ENCODE measurements at places on chromosomes 2 and 18.

DNA sequence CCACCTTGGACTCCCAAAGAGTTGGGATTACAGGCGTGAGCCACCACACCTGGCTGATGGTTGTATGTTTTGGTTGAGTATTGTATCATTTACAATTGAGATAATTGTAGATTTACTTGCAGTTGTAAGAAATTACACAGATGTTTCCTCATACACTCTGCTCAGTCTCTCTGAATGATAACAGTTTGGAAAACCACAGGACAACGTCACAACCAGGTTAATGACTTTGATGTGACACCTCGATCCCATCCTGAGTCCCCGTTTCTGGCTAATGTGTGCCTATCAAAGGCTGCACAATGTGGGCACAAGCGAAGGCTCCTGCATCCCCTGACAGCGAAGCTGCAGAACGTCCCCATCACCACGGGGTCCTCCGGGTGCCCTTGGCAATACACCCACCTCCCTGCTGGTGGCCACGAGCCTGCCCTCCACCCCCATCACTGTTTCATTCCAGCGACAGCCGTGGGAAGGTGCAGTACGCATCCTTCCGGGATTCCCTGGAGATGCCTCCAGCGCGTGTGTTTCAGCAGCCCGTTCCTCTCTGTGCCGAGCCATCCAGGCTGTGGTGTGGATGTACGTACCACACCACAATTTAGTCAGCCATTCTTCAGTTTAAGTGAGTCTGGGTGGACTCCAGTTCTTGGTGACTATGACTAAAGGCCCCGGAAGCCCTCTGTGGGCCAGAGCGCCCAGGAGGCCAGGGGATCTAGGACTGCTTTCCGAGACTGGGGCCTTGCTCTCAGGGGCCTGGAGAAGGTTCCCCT lies 4.3 kb upstream of the PDCD1 start:
- DNase-seq: no peak

DNA sequence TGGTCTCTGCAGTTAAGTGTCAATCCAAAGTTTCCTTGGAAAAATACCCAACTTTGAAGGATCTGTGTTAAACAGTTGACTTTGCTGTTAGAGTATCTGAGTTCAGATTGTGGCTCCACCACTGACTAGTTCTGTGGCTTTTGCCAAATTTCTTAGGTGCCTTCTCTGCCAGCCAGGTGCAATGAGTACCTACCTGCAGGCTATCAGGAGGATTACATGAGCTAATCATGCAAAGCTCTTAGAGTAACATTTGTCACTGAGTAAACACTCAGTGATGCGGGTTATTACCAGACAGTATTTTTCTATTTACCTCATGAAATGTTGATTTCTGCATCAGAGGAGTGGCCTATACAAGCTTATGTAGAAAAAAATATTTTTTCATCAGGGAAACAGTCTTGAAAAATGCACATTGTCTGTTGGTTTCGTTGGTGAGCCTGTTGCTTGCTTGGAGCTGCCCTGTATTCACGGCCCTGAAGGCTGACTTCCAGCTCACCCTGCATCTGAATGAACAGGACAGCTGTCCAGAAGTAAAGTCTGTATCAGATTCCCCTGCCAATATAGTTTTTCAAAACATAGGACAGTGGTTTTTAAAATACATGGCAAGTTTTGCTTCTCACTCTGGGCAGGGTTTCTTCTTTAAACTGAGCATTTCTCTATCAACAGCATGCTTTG lies 235.1 kb downstream of the CDCA7 start:
- no peak for DNase-seq

DNA sequence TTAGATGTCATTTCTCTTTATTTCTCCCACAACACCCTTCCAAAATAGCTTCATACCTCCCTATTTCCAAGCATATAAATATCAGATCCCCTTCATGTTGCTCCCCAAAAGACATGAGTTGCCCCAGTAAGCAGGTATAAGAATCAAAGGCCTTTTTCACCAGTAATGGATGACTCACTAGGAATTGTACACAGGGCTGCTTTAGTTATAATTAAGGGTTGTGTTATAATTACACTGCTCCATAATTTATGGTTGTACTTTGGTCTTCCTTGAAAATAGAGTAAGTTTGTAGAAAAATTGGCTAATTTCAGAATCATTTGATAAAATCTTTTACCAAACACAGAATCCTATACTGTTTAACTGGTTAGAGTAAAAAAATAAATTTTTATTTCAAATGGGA lies 8.8 kb upstream of the AQP4 start:
- no peak for DNase-seq

DNA sequence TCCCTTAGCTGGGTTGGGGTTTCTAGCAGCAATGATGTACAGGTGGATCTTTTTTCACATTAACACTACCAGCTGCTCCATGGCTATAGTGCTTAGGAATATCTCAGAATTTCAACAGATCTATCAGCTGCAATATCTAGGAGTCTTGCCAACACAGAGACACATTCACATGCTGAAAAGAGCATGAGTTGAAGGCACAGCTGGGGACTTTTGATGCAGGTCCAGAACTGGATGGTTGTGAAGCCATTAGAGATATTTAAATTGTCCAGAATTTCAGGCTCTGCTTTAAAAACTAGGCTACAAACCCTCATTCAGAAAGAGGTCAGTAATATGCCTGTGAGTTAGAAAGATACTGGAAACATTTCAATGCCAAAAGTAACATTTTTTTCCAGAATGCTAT lies 122.2 kb upstream of the CCDC195 start:
- DNase-seq: no peak

DNA sequence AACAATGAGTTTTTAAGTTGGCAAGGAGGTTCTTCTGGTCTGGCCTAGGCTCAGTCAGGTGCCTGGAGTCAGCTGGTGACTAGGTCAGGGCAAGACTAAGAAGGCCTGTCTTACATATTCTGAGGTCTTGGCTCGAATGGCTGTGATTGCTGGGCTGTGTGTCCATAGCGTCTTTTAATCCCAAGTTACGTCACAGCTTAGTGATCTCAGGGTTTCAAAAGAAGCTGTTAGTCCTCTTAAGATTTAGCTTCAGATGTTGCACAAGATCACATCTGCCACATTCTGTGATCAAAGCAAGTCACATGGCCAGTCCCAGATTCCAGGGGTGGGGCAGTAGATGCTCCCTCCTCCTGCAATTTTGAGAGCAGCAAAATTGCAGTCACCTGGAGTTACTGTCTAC lies 61.3 kb downstream of the PKP4 start:
- DNase-seq: no peak

- DNase-seq: no peak
These were observed 9.0 kb downstream of the DGUOK start for GRCh38 chr2:73935641-73936040.

DNA sequence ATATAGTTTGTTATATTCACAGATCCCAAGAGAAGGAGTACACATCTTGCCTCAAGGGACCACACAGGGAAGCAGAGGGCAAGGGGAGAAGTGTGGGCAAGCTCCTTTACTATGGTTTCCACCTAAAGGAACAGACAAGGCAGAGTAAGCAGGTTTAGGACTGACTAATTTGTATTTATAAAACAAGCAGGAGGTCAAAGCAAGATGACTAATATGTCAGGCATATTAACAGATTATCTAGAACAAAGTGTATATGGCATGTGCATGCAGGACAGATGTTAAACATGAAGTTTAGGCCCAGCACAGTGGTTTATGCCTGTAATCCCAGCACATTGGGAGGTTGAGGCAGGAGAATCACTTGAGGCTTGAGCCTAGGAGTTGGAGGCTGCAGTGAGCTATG lies 3.7 kb upstream of the LRP2 start:
- no peak for DNase-seq

DNA sequence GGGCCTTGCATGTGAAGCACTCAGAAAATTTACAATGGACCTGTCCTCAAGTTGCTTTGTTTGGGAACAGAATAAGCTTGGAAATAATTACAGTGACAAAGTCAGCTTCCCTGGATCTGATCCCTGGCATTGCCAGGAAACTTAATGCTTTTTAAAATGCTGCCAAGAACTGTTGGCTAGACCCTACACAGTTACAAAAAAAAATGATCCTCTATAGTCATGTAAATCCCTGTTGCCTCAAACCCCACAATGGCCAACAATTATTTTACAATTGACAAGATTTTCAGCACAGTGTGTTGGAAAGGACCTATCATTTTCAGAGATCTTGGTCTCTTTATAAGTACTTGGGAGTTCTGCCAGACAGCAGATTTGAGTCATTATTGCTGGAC lies 470.4 kb upstream of the ACVR2A start:
- no peak for DNase-seq

DNA sequence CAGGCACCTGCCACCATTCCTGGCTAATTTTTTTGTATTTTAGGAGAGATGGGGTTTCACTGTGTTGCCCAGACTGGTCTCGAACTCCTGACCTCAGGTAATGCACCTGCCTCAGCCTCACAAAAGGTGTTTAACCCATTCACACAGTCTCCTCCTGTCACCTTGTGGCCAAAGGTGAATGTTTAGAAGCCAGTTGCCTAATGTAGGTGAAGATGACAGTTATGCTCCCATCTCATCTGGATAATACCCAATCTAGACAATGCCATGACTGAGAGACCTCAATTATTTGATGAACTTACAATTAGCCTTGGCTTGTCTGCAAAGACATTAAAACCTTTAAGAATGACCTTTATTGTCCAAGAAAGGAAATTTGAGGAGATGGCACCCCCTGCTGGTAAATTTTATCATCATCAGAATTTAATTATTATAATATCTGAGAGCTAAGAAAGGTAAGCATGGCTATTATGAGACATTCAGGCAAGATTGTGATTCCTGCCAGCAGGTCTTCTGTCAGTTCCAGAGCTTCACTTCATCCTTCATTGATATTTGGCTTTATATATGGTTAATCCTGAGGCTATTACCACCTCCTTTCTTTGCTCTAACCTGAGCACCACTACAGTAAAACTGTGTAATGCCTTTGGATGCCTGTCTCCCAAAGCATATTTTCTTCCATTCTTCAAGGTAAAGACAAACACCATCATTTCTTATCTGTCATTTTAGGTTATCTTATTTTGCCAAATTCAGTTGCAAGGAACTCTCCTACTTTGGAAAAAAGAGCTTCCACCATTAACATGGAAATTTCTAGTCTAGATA lies 117.6 kb downstream of the FAM124B start:
- no peak for DNase-seq

GRCh38 chr18:72378016-72378415 lies 166.1 kb downstream of the CBLN2 start:
- DNase-seq: no peak

GRCh38 chr18:12597760-12598159 lies 60.1 kb downstream of the SPIRE1 start:
- DNase-seq: no peak

DNA sequence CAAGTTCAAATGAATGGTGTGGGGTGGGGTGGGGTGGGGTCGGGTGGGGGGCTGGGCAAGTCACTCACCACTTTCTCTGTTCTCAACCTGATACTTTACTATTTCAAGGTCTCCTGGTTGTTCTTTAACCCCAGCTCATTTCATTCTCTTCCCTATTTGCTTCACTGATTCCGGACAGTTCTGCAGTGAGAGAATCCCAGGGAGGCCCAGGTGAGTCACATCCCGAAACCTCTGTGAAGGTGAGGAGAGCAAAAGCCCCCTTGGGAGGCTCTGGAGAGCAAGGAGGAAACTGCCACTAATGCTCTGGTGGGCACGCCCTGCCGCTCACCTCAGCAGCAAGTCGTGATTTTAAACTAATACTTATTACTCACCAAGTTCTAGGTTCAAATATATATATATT lies 8.9 kb downstream of the EDAR start:
- no peak for DNase-seq

GRCh38 chr2:58957188-58957840 lies 716.2 kb upstream of the FANCL start:
- no peak for DNase-seq

DNA sequence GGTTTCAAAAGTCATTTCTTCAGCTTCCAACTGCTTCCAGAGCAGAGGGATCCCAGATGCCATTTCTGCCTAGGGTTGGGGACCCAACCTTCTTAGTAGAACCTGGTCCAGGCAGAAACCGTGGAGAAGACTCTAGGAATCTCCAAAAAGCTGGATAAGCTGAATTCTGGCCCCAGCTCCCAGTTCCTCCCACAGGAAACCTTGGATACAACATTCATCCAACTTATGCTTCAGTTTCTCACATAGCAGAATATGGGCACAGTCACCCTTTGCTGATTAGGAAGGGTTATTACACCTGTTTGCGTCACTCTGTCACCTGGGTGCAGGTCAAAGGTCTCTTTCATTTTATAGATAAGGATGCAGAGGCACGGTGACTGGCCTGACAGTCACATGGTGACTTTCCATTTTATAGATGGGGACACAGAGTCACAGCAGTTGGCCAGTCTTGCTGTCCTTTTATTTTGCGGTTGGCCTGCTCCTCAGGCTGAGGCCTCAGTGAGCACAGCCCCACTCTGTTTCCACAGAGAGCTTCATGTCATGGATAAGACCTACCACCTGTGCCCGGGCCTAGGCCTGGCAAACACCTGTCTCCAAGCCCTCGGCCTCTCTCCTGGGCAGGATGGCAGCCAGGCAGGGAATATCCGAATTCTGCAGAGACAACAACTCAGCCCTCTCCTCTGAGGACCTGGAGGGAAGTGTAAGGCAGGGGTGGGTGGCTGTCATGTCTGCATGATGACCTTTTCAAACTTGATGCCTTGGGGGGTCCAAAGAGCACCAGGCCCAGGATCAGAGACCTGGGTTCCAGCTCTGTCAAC lies 148.8 kb downstream of the SMAD7 start:
- no peak for DNase-seq

GRCh38 chr2:100064592-100065428 lies 77.6 kb downstream of the AFF3 start:
- no peak for DNase-seq

GRCh38 chr2:61011678-61012077 lies 5.8 kb upstream of the PEX13 start:
- DNase-seq: no peak

GRCh38 chr2:162252153-162252552 lies 8.9 kb upstream of the FAP start:
- DNase-seq: no peak
